ENCODE measurements at places on chromosomes 7 and 10.

- DNase-seq: no peak
Measured at GRCh38 chr7:101115215-101115614, 11.7 kb upstream of the SERPINE1 start.

DNA sequence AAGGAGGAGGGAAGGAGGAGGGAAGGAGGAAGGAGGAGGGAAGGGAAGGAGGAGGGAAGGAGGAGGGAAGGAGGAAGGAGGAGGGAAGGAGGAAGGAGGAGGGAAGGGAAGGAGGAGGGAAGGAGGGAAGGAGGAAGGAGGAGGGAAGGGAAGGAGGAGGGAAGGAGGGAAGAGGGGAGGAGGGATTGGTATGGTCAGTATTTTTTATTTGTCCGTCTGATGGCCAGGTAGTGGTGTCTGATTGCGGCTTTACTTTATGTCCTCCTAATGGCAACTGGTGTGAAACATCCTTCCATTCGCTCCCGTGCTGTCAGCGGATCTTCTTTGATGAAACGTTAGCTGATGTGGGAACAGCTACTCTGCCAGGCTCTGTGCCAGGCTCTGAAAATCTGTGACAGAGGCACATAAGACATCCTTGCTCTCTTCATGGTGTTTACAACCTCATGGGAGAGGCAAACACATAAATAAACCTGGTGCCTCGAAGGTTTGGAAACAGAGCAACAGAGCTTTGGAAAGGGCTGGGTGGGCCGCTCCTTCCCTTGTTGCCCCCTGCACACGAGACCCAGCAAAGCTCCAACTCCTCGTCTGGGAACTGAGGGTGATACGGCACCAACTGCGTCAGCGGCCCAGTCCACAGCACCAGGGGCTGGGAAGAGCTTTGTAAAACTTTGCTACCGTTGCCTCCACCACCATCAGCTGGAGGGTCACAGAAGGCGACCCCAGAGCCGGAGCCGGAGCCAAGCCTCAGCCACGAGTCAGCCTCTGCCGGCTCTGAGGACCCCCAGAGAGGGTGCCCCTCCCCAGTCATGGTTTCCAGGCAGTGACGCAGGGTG, 40.3 kb downstream of the PDGFA start:
- DNase-seq: no peak

DNA sequence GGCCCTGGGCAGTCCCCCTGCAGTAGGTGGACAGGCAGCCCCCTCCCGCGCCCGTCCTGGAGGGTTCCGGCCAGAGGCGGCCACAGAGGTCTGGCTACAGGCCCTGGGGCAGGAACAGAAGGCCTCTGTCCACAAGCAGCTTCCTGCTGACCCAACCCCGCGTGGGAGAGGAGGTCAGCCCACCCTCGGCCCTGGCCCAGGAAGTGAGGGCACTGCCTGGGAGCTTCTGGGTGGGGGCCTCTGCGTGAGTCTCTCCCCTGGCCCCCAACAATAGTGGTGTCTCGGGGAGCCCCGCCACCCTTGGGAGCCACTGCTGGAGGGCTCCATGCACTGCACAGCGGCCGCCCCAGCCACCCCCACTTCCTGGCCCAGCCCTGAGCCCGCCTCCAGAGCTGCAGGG, 4.7 kb downstream of the MICALL2 start:
- no peak for DNase-seq

GRCh38 chr10:60465801-60466200, 76.1 kb upstream of the ANK3 start:
- no peak for DNase-seq

Measured in GM19239 (cell line).